ENCODE measurements at places on chromosomes 12 and 14. TPM values are rescaled to one million over a fixed set of nuclear protein-coding genes. Genes with fewer than 3 reads are reported as not detected.

The NPFF gene
- total RNA-seq = not detected

The MYO1A gene
- total RNA-seq = 2.7 TPM

The RGS6 gene
- 11.2 TPM for total RNA-seq

The CFAP54 gene
- total RNA-seq = 2.6 TPM

The METTL1 gene
- total RNA-seq = 4.4 TPM

The CCDC92 gene
- 3.5 TPM for total RNA-seq

The MRPL42 gene
- 5.3 TPM for total RNA-seq

The TC2N gene
- 66.6 TPM for total RNA-seq

The SLC17A8 gene
- total RNA-seq = 0.29 TPM

The FOXM1 gene
- total RNA-seq = 3.5 TPM

The CLEC1B gene
- total RNA-seq = not detected

The INF2 gene
- total RNA-seq = 215 TPM

The PRH2 gene
- not detected for total RNA-seq

The MIP gene
- total RNA-seq = not detected

DNA sequence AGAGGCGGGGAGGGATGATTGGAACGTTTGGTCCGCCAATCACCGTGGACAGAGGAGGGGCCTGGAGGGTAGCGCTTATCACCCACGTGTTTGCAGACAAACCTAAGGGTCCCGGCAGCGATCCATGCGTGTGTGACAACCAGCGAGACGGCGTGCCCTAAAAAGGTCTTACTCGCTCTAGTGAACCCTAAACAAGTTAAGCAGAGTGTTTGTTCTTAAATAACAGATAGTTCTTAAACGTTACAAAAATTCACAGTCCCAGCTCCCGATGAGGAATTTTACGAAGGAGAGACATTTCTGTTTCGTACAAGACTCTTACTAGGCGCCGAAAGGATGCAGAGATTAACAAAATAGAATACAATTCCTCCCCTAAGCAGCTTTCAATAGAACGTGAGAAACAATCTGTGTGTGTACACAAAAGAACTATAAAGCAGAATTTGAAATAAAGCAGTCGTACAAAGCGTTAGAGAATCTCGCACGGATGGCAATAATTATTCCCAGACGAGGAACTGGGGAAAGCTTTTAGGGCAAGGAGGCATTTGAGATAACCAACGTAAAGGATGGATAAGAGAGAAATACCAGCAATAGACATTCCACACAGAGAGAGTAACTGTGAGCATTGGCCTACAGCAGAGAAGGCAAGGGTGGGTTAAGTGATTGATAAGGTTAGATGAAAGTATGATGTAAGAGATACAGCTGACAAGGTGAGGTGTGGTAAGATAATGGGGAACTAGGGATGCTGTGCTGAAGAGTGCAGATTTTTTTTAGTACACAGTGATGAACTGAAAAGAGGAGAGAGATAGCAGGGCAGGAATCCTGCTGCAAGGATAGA lies 831 bp upstream of the RPS6KA5 start:
- DNase-seq = no peak

GRCh38 chr12:2930865-2931264 lies 28.3 kb upstream of the TEAD4 start:
- no peak for DNase-seq

GRCh38 chr14:31582286-31582691 lies 21.1 kb downstream of the NUBPL start:
- DNase-seq = peak; percentile 57

DNA sequence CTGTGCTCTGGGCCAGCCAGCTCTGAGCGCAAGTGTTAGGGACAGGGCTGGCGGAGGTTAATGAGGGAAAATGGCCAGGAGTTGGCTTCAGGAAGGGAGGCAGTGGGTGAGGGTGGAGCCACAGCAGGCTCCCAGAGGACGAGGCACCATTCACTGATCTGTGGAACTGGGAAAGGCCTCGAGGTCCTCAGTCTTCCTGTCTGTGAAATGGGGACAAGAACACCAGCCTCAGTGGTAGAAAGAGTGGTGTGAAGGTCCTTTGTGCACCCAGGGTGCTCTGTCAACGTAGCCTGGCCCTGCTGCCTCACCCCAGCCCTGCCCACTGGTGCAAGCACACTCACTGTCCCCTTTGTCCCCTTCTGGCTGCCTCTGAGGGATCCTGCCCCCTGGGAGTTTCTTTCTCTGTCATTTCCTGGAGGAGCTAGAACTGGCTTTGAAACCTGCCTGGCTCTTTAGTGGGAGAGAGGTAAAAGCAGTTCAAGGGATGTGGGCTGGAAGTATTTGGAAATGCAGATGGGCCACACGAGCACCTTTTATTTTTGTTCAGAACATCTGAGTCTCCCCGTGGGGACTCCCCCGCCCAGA lies 25.0 kb downstream of the SYNDIG1L start:
- DNase-seq = no peak

- peak; percentile 5 for DNase-seq
Measured at GRCh38 chr12:102300824-102301461, 103.3 kb upstream of the PMCH start.

DNA sequence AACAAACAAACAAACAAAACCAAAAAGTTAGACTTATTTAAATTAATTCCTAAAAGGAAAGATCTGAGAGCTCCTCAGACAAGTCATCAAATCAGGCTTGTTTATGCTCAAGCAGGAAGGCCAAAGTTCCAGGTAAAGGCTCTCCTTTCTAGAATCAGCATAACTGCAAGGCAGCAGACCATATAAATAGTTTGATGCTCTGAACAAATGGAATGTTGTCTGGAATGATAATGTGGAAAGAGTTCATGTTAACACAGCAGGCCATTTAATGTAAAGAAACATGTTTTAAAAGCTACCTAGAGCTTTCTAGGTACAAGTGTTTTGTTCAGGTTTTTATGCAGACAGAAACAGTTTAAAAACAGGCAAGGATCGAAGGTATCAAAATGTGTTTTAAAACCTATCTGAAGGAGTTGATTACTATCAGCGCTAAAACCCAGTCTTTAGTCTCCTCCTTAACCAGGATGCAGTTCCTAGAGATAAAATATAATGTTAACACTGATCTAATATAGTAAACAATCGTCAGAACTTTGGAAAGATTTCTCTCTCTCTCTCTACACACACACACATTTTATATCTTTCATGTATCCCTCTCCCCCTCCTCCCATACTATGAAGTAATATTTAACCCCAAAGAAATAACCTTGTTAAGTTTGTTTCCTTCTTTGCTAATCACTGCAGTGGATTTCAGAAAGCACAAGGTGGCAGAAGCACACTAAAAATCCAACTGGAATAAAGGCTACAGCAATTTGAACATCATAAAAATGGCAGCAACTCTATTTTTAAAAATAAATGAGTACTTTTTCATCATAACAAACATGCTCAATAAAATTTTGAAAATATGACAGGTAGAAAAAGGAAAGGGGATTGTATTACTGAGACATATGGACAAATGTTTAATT lies 135.5 kb downstream of the PAWR start:
- peak; percentile 88 for DNase-seq

GRCh38 chr12:68271346-68271745 lies 17.9 kb upstream of the IL22 start:
- no peak for DNase-seq

- DNase-seq = no peak
Measured at GRCh38 chr12:15486859-15487258, 164.6 kb downstream of the PTPRO start.

GRCh38 chr14:68341411-68342212 lies 451.3 kb downstream of the ZFP36L1 start:
- DNase-seq = peak; percentile 45

GRCh38 chr12:47868041-47868440 lies 36.8 kb downstream of the VDR start:
- DNase-seq = no peak

DNA sequence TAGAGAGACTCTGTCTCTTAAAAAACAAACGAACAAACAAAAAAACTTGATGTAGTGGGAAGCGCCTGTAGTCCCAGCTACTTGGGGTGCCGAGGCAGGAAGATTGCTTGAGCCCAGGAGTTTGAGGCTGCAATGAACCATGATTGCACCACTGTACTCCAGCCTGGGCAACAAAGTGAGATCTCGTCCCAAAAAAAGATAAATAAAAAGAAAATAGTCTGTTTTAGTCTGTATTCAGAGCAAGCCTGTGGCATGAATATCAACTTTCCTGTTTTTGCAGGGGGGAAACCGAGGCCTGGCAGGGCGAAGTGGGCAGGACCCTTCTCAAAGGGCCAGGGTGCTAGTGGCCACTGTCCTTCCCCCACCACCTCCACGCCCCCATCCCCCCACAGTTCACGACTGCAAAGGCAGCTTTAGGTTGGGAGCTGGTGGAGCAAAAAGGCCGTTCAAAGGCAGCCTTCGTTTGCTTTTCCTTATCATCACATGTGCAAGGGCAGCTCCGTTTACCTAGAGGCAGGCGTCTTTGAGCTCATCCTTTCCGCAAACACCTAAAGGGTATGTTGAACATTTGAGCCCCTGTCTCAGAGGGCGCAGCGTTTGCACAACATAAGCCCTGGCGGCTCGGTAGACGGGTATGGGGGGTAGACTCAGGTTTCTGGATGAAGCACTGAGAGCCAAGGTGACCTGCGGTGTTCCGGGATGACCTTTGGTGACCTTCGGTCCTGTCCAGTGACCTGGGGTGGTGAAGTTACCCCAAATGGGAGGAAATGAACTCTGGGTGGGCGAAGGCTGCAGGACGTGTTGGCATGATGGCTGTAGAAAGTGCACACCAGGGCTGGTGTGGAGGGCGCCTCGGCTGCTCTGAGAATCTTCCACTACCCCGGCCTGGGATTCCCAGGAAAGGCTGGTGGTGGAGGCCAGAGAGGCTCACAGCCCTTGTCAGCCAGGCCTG lies 8.7 kb upstream of the MEG3 start:
- no peak for DNase-seq

GRCh38 chr12:89529738-89530137 lies 3.9 kb upstream of the POC1B start:
- DNase-seq = peak; percentile 80

- no peak for DNase-seq
Measured at GRCh38 chr12:18864900-18865561, 127.1 kb downstream of the CAPZA3 start.

DNA sequence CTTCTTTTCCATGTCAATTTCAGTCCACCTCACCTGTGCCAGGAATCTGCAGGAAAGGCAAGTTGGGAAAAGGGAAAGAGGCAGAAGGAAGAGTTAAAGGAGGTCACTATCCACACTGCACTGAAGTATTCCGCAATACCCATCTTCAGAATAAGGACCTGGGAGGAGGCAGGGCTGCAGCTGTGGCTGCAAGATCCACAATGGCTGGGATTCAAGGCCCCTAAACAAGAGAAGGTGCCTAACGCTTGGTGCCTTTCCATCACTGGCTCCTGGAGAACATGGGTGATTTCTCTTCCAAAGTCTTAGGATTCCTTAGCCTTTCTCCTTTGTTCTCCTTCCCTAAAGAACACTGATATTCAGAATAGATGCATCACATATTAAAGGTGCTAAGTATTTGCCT lies 204.0 kb downstream of the GRIN2B start:
- no peak for DNase-seq

- peak; percentile 56 for DNase-seq
Measured at GRCh38 chr12:5733136-5733755, 211.8 kb downstream of the ANO2 start.

DNA sequence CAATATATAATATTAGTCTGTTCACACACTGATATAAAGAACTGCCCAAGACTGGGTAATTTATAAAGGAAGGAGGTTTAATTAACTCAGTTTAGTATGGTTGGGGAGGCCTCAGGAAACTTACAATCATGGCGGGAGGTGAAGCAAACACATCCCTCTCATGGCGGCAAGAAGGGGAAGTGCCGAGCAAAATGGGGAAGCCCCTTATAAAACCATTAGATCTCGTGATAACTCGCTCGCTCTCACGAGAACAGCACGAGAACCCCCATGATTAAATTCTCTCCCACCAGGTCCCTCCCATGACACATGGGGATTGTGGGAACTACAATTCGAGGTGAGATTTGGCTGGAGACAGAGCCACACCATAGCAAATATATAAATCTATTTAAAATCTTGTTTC lies 269.8 kb downstream of the ATP23 start:
- DNase-seq = no peak

- no peak for DNase-seq
Measured at GRCh38 chr14:63262446-63262845, 56.3 kb downstream of the GPHB5 start.

DNA sequence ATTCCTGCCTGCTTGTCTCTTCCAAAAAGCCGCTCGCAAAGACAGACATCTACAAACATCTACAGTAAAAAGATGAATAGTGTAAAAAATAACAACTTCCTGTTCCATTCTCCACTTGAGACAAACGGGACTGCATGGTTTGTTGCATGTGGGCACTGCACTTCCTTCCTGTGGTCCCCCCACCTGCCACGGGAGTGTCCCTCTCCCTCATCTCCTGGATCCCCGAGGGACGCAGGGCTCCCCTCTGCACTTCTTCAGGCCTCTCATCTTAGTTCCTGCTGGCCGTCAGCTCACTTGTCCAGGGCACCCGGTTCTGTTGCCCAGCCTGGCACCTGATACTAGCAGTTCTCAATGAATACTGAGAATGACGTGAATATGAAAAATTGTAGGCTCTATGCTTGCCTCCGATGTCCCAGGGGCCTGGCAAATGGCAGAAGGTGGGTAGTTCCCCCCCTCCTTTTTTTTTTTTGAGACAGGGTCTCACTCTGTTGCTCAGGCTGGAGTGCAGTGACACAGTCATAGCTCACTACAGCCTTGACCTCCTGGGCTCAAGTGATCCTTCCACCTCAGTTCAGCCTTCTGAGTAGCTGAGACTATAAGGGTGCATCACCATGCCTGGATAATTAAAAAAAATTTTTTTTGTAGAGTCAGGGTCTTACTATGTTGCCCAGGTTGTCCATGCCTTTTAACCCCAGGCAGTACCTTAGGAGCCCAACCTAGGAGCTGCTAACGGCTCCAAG lies 3.5 kb upstream of the KLC1 start:
- no peak for DNase-seq

DNA sequence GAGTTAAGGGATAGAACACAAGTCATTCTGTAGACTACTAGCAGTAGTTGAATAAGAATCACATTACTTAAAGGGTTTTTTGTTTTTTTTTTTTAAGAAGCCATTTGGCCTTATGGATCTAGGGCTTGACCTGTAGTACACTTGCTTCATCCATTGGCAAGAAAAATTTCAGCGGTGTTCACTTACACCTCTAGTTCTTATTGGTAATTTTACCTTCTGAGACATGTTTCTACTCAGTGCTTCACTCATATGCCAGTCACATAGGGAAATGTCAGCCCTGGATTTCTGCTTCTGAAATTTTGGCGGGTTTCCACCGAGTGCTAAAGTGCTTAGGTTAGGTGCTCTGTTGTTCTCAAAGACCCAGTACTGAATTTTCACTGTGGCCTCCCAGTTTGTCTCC lies 72.9 kb downstream of the FRMD6 start:
- no peak for DNase-seq

GRCh38 chr12:132523576-132524331 lies 33.8 kb downstream of the FBRSL1 start:
- DNase-seq = peak; percentile 79

DNA sequence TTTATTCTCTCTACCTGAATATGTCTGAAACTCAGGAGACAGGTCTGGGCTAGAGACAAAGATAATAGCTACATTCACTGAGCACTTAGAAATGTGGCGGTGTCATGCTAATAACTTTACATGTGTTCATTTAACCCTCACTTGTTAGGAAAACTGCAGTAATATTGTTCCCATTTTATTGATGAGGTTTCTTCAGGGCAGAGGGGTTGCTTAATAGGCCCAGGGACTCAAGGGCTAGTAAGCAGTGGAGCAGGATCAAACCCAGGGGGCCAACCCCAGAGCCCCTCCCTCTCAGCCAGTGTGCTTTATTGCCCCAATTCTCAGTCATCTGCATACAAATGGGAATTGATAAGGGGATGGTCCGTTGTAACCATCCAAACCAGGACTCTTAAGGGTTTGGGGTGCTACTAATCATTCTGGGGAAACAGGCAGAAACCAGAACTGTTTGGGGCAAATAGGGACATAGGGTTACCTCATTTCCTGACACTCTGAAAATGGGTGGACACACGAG lies 142.8 kb upstream of the AMIGO2 start:
- no peak for DNase-seq

Data from stomach (tissue), 19 donors.